PC-3 (cell line): ENCODE measurements at places on chromosomes 5 and 9. TPM values are rescaled to one million over a fixed set of nuclear protein-coding genes. Genes with fewer than 3 reads are reported as not detected.
A peak's percentile ranks its signal among the peaks of the same experiment; 100 is the strongest.

GRCh38 chr5:61599370-61600122 lies 267.5 kb downstream of the ZSWIM6 start:
- peak; percentile 71 for DNase-seq

DNA sequence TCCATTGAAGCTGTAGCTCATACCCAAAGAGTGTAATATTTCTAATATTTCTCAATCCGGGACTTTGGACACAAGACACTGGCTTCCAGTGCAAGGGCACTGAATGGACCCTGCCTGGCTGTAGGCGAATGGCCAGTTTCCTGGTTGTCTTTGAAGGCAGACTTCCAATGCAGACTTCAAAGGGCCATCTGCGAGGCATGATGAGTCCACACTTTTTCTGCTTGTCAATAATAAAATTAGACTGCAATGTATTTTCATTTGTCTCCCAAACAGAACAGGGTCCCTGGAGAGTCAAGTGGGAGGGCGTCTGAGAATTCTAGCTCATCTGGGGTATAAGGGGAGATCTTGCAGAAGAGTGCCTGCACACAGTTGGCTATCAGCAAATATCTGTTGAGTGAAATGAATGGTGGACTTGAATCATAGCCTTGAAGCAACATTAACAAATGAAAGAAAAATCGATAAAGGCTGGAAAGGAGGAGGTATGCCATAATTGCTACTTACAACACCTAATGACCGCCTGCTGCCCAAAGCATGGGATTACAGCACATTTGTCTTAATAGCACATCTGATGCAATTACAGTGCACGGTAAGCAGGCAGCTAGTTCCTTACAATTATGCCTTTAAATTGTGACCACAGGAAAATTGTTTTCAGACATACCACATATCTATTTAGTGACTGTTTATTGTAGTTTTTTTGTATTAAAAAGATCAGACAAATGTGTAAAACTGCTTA lies 137.5 kb downstream of the ARHGEF28 start:
- DNase-seq = peak; percentile 6

- DNase-seq = no peak
Measured at GRCh38 chr9:110143950-110144545, 63.9 kb downstream of the C9orf152 start.

Gene SPINK7
- total RNA-seq = 0.15 TPM in 1 of 2 replicates, not detected in the other

DNA sequence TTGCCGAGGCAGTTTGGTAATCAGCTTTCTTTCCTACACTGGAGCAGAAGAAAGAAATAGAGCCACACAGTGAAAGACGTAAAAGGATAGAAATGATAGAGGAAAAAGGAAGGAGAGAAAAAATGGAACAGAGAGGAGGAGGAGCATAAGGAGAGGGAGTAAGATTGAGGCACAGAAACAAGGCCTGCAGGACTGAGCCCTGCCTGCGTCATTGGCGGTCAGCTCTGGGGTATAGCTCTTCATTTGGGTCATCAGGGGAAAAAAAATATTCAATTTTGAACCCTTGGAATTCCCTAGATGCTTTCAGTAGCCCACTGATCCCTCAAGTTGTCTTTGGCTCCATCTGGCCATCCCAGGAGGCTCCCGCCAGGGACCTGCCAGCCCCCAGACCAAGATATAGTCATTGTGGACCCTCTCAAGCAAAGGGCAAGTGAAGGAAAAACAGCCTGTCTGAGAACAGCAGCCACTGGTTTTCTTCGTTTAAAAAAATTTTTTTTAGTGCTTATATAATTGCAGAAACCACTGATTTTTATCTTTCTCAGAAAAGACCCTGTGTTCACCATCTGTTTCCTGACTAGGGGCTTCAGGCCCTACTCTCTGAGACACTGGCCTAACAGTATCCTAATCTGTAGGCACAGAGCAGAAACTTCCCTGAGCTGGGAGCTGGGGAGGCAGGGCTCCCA lies 31.3 kb upstream of the MATR3 start:
- DNase-seq = no peak

Gene TTLL11
- 7.0 and 8.9 TPM in 2 replicates for total RNA-seq

DNA sequence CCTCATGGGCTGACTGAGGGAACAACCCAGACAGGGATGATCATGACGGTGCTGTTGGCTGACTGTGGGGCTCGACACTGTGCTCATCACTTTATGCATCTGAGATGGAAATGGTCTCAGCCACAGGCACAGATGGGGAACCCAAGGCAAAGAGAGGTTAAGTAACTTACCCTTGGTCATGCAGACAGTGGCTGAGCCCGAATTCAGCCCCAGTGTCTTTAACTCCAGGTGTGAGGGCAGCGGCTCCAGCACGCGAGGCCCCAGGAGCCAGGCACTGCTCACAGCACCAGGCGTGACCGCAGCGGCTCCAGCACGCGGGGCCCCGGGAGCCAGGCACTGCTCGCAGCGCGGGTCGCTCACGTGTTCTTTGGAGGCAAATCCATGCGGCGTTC lies 45.3 kb upstream of the FCN1 start:
- no peak for DNase-seq

GRCh38 chr9:107378006-107378405 lies 94.9 kb downstream of the RAD23B start:
- no peak for DNase-seq

Gene SUSD3
- total RNA-seq = 12.7 and 13.4 TPM in 2 replicates

DNA sequence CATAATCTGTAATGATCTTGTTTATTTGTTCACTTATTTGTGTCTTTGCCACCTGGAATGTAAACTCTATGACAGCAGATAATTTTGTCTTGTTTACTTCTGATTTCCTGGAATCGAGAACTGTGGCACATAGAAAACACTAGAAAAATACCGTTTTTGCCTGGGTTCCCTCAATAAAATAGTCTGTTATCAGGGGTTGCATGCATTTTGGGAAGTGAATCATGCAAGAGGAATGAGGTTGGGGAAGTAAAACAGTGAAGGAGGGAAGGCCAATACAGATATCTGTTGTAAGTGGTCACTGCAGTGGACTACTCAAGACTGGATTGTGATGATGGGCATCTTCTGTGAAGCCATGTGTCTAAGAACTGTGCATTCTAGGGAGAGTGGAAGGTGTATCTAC lies 45.2 kb upstream of the IL6ST start:
- DNase-seq = peak; percentile 42
